CD4-positive, alpha-beta T cell treated with Interleukin-15 for 4 hours (primary cell): ENCODE measurements at places on chromosomes 3 and 15.
A peak's percentile ranks its signal among the peaks of the same experiment; 100 is the strongest.

DNA sequence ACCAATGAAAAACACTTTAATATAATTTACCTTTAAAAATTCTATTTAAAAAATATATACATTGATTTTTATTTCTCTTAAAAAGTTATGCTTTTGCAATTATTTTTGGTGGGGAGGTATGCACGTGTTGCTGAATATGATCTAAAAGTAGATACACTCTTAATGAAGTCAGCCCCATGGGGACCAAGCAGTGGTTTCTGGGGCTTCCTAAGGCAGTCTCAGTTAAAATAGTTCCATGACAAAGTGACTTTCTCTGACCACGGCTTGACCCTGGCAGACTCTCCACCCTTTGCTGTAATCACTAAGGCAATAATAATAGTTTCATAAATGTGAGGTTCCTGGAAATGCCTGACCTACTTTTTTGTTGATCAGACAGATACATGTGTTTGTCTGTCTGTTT is 50.4 kb downstream of the CCR4 start:
- DNase-seq, result peak; percentile 41

DNA sequence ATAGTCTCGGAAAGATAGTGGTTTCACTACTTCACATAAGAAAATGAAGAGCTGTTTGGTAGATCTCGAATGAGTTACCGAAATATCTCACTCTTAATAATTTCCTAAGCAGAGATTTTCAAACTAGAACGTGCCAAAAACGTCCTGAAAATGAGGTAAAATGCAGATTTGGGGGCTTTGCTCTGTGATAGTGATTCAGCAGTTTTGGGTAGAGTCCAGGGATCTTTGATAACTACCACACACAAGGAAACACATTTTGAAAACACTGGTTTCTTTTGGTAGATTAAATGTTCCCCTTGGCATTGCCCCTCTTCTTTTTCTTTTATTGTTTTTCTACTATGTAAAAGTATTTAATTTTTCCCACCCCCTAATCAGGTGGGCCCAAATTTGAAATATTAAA is 125.9 kb downstream of the EBLN2 start:
- no peak for DNase-seq

GRCh38 chr3:183434992-183435391 is 6.6 kb upstream of the MCF2L2 start:
- no peak for DNase-seq

- DNase-seq, result no peak
Observed at GRCh38 chr15:98906712-98907083, 100.9 kb downstream of the PGPEP1L start.

GRCh38 chr3:122623031-122623829 is 45.8 kb downstream of the PARP15 start:
- no peak for DNase-seq

DNA sequence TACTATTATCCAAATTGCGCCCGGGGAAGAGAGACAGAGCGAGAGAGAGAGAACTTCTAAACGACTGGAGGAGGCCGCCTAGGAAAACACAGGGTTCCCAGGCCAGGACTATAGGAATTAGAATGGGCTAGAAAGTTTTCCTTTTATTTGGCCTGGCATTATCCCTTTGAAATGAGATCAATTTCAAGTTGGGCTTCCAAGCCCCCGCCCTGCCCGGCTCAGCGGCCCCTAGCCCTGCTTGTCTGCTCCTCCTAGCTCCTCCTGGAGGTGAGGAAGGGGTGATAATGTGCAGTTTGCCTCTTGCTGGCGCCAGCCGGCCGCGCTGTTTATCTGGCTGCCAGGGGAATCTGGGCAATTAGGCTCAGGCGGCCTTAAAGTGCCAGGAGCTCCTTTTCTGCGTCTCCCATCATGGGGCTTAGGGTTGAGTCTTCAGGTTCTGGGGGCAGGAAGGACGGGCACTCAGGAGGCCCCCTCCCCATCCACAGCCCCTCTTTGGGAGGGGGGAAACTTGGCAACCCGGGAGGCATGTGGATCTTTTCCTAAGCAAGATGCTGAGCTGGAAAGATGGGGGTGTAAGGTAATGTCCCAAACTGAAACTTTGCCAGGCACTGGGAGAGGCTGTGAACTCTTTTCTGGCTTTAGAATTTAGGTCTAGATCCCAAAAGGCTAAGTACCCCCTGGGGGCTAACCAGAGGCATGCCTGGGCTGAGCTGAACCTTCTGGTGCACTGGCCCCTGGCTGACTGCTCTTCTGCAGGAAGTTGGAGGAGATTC is 5.5 kb downstream of the SMAD6 start:
- DNase-seq, result no peak

DNA sequence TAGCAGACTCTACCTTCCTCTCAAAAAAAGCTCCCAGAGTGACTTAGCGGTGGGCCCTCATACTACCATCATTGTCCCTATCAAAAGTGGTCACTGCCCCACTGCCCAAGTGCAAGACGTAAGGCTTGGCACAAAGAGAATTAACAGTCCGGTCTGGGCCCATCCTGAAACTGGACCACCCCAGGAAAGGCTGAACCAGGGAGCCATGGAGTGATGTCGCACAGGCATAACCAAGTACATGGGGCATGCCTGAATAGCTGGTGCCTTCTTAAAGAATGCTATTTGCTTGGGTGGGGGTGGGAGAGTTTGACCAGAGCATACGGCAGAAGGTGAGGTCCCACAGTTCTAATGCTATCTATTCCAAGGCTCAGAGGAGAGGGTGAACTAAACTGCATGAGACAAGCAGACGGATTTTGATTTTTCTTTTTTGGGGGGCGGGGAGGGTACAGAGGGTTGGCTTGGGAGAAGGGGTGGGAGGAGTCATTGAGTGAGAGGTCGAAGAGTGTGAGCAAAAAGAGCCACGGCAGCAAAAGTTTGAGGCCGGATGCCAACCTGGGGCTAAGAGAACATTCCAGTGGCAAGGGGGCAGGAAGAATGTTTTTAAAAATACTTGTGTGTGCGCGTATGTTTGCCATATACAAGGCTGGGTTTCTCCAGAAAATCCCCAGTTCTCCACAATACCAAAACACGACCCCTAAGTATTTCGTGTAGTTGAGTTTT is 50.2 kb downstream of the FAM174B start:
- no peak for DNase-seq

DNA sequence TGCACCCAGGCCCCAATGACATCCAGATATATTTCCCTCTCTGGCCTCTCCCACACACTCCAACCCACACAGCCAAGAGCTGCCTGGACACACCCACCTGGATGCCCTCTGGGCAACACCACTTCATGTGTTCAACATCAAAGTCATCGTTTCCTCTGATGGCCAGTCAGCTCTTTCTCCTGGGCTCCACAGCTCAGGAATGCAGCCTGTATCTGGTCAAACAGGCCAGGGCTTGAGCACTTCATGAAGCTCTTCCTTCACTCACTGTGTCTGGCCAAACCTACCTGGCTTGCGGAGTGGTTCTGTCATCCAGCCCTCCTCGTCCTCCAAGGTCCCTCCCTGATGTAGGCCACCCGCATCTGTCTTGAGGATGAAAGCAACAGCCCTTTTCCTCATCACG is 35.8 kb upstream of the SLC6A11 start:
- DNase-seq, result no peak

DNA sequence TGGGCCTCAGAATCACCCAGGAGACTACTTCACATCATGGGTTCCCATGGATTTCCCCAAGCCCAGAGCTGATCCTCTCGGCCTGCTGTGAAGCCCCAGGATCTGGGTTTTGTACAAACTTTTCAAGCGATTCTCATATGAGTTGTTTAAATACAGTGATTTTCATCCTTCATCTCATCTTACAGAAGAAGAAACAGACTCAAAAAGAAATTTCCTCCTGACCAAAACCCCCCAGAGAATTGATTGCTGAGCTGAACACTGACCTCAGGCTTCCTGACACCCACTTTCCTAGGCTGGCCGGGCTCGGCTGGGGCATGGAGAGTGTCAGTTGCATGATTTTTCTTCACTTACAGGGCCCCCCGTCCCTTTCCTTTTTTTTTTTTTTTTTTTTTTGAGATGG is 60.3 kb downstream of the BDH1 start:
- no peak for DNase-seq

DNA sequence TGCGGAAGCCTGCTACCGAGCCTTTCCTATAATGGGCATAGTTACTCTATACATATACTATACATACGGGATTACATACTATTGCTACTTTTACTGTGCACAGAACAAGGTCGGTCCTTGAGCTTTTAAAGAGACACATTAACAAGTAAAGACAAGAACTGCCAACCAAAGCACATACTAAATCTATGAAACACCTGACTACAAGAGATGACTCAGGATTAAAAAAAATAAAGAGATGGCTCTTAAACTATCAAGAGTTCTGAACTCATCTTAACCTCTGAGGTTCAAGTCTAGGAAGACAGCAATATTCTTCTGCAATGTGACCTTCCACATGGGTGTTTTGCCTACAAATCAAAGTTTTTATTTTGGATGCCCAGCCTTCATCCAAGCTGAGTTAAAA is 106.8 kb downstream of the TNIK start:
- no peak for DNase-seq

DNA sequence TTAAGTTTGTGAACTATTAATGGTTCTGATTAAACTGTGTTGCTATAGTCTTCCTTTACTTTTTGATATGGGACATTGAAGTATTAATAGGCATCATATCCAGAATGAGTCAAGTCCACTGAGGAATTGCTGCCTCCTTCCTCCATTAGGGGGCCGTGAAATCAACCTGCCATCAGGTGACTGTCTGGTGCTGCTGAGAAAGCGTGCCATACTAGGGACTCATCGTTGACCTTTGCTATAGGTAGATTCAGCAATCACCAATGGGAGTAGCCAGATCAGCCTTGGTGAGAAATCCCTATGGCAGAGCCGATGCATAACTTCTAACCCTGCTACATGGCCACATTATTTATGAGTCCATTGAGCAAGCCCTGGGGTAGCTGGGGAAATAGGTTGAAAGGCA is 30.1 kb upstream of the SLC28A2 start:
- DNase-seq, result no peak

DNA sequence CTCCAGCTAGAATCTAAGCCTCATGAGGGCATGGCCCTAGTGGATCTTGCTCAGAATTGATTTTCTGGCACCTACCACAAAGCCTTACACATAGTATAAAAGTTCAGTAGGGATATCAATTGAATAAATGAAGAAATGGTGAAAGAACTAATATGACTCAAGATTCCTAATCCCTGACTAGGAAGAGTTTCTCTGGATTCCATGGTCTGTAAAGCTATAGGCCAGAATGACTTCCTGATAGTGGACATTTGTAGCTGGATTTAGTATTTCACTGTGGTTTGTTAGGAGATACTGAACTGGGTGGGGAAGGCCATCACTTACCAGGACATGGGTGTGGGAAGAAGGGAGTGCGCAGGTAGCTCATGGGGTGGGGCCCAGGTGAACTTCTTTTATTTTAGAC is 168.9 kb downstream of the RAP2B start:
- no peak for DNase-seq

GRCh38 chr3:72821161-72821781 is 27.0 kb downstream of the SHQ1 start:
- DNase-seq, result no peak
